ENCODE measurements at places on chromosomes 11 and 22.
A peak's percentile ranks its signal among the peaks of the same experiment; 100 is the strongest.

GRCh38 chr11:27412192-27412691, 49.2 kb upstream of the CCDC34 start:
- ATAC-seq = no peak

- no peak for ATAC-seq
These were observed 3.4 kb downstream of the OR10V1 start for GRCh38 chr11:59710136-59710847.

DNA sequence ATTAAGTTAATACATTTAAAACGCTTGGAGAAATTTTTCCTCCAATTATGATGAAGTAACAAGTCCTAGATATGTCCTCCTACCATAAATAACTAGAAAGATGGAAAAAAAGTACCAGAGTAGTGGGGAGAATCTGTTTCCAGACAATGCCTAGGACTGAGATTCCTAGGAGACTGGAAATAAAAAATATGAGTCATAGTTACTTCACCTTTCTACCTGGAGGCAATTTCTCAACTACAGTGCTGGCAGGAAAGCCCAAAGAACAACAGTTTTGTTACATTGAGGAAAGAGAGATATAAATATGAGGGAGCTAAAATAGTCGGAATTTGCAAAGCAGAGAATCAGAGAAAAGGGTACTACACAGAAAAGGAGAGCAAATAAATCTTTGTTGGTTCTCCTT, 202.1 kb upstream of the ARHGAP42 start:
- peak; percentile 71 for ATAC-seq

DNA sequence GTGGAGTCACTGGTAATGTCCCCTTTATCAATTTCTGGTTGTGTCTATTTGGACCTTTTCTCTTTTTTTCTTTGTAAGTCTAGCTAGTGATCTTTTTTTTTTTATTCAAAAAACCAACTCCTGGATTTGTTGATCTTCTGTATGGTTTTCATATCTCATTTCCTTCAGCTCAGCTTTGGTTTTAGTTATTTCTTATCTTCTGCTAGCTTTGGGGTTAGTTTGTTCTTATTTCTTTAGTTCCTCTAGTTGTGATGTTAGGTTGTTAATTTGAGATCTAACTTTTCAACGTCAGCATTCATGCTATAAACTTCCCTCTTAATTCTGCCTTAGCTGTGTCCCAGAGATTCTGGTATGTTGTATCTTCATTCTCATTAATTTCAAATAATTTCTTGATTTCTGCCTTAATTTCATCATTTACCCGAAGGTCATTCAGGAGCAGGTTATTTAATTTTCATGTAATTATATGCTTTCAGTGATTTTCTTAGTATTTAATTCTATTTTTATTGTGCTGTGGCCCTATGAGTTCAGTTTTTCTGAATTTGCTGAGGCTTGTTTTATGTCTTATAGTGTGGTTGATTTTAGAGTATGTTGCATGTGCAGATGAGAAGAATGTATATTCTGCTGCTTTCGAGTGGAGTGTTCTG, 29.0 kb downstream of the PI4KA start:
- ATAC-seq = no peak

- no peak for ATAC-seq
These were observed 2.3 kb downstream of the DMC1 start for GRCh38 chr22:38567531-38568285.

GRCh38 chr11:129825380-129825779, 9.7 kb downstream of the TMEM45B start:
- ATAC-seq = peak; percentile 84

DNA sequence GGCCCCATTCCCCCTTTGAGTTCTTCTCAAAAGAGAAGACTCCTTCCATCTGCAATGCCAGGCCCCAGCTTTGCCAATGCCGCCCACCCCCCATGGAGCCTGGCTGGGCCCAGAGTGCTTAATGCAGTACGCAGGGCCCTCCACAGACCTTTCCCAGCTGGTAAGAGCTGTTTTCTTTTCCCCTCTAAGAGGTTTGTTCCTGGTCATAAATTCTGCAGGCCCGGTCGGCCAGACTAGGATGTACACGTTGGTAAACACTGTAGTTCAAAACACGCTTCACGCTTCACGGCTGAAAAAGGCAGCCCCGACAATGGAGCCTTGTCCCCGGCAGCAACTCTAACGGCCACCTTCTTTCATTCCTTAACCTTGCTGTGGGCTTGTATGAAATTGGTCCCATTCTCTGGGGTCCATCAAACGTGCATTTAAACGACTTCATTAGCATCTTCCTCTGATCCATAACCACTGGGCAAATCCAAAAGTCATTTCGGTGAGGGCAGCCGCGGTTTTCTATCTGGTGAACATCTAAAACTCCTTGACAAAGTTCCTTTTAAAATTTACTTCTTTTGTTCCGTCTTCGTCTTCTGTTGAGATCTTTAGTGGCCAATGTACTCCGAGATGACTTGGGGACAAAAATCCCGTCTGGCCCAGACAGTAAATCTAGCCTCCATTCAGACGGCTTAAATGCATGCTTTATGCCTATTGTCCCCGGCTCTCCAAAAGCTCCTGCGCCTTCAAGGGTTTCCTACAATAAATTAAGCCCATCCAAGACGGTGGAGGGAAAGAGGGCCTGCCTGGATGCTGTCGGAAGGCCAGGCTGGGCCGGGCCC, 60.0 kb upstream of the MYEOV start:
- ATAC-seq = no peak

DNA sequence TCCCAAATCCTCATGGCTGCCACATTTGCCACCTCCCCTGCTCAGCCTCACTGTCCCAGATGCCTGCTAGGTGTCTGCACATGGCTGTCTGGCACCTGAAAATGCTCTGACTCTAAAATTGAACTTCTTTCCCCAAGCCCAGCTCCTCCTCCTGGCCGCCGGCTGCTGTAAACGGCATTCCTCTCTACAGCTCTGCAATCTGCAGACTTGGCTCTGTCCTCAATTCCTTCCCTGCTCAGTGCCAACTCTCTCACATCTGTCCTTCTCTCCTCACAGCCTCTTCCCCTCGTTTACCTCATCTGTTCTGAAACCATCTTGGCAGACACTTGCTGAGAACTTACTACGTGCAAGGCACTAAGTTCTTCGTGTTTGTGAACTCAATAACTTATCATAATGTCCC, 169.4 kb upstream of the SYT13 start:
- ATAC-seq = no peak

DNA sequence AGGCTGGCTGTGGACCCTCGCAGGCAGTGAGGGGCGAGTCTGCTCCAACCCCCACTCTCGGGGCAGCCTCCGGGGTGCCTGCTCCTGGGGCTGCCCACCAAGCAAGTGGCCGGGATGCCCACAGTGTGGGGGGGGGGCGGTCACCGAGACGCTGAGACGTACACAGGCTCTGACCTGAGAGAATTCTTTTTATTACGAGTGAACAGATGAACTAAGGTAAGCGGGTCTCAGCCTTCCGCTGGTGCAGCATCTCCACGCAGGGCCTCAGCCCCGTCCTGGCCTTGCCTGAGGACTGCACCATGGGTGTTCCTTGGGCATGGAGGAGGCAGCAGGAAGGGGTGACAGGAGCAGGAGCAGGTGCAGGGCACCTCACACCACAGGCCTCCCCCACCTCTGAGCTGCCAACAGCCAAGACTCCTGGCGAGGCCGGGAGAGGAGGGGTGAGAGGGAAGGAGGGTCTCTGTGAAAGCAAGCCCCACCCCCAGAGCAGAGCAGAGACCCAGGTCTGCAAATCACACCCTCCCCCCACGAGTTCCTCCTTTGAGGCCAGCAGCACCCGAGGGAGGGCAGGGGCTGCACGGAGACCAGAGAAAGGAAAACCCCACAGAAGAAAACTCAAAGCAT, 17.2 kb downstream of the MOB2 start:
- ATAC-seq = no peak

GRCh38 chr22:37043828-37044538, 7.6 kb upstream of the KCTD17 start:
- ATAC-seq = peak; percentile 86

DNA sequence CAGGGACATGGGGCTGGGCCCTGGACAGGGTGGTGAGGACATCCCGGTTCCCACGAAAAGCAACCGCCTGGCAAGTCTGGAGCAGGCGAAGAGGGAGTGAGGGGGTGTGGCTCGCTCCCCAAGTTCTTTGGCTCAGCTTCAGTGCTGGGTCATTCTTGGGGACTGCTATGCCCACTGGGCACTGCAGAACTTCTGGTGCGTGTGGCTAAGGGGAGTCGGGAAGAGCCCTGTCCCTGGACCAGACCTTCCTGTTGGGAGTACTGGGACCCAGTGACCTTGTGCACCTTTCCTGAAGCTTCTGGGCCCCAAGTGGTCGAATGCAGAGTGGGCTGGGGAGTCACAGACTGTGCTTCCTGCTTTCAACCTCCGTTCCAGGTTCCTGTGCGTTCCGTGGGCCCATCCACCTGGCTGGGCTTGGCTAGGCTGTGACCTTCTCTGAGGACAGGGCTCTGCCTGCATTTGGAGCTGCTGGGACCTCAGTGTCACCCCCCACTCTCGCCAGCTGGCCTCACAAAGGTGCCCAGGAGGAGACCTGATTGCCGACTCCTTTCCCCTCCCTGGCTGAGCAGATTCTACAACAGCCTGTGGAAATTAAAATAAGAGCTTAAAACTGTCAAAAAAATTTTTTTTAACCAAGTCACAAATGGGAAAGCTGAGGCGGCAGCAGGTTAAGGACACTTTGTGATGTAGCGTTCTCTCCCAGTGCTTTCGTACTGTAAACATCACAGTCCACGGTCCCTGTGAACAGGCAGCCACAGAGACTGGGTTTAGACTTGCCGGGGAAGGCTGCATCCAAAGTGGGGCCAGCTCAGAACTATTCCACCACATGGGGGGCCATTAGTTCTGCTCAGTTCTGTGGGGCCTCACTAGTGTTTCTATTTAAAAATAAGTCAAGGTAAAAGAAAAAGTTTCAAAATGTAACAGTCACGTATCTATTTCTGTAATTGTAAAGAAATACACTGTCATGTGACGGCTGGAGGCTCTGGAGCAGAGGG, 63.8 kb upstream of the WNT7B start:
- no peak for ATAC-seq

DNA sequence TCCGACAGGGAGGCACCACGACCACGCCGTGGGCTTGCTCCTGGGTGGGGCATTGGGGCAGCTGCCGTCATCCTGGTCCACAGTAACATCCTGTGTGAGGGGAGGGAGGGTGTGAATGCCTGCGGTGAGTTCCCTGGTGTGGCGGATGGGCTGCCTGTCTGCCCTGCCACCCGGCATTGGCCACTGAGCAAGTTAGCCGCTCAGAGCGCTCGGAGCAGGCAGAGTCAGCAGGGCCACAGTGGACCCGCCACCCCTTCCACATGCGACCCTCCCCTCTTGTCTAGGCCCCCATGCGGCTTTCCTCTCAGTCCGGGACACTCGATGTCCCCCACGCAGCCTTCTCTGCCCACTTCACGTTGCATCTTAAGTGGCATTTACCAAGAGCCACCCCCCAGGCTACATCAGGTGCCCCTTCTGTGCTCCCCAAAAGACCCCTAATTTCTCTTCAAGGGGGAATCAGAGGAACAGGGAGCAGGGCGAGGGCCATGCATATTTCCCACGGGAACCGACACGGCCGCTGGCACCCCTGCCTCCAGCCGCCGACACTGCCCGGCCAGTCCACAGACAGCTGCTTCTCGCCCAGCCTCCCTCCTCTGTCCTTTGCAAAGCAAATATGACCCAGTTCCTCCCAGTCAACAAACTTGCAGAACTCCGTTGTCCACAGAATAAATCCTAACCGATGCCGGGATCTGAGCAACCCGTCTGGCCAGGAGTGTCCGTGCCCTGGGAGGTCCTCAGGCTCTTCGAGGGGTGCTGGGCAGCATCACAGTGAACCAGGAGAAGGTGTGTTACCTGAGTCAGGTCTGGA, 1482.1 kb downstream of the TBC1D22A start:
- ATAC-seq = no peak

DNA sequence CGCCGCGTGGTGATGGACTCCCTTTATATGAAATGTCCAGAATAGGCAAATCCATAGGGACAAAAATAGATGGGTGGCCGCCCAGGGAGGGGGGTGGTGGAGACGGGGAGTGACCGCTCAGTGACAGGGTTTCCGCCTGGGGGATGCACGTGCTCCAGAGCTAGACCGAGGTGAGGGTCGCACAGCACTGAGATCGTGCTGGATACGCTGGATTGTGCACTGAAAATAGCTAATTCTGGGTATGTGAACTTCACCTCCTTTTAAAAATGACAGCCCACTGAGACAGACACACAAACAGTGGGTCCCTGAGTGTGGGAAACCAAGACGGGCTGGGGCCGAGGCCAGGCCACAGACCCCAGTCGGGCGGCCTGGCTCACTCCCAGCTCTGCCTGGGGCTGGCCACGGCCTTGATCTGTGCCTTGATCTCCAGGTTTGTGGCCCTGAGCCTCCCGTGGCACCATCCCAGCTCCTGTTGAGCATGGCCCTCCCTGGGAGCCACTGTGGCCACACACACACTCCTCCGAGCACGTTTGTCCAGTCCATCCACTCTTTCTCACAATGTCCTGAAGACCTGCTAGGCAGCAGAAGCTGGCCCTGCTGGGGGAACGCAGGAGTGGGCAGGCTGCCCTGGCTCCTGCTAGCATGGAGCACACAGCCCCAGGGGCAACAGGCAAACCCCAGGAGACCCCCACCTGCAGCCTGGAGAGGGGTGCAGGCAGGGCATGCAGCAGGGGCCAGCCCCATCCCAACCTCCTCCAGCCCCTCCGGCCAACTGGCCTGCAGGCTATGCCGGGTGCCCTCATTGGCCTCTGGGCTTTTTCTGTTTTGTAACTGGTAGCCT, 41.0 kb upstream of the TH start:
- no peak for ATAC-seq

DNA sequence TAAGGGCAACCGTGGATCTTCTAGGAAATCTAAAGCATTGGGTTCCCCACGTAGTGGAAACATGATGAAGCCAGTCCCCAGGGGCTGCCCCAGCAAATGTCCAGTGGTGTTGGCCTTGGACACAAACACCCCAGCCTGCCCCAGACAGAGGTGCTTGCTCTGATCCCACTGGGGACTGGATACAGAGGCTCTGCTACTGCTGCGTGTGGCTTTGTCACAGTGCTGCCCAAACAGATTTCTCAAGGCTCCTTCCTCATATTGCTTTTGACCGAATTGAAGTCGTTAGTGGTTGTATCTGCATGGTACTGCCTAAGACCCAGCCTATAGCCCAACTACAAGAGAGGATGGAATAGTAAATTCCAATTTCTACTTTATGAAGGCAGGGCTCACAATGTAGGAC, 40.1 kb upstream of the CD44 start:
- no peak for ATAC-seq

DNA sequence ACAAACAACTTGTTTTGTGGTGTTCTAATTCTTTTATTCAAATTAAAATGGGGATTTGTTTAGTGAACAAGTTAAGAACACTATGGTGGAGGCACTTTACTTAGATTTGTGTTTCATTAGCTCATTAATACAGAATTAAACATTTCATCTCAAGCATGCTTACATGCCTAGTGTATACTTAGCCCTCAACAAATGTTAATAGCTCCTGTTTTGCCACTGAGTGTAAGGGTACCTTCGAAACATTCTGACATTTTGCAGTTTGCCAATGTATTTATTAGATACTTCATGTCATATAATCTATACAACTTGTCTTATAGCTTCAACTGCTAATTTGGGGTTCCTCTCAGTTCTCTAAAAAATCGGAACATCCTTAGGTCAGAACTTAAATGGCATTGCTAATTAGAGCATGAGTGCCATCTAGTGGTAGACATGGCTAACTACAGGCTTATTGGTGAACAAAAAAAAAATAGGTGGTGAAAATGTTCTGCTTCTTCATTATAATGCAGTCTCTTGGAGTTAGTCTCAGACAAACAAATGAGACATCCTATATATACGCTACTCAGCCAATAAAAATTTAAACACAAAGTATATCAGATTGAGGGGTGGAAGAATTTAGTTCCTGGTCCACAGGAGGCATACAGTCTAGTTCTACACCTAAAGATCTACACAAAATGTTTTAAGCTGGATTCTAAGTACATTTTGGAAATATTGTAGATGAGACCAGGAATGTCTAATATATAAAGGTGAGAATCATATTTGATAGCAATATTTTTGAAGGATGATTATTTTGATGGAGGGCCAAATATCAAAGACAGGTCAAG, 4.9 kb upstream of the CNTN5 start:
- no peak for ATAC-seq

All from esophagus mucosa (tissue), 1 donor.